Caki2 (cell line): ENCODE measurements at places on chromosomes 2 and 18. TPM values are rescaled to one million over a fixed set of nuclear protein-coding genes. Genes with fewer than 3 reads are reported as not detected.

The FLACC1 gene
- 1.2 TPM in 1 of 2 replicates, not detected in the other for total RNA-seq

The CCDC148 gene
- total RNA-seq, result 0.41 and 7.2 TPM in 2 replicates

The ACOXL gene
- 0.06 TPM in 1 of 2 replicates, not detected in the other for total RNA-seq

The TIMM21 gene
- total RNA-seq, result 15.5 and 31.9 TPM in 2 replicates

The SLC30A3 gene
- total RNA-seq, result not detected in 2 replicates

The DQX1 gene
- not detected in 2 replicates for total RNA-seq

The GULP1 gene
- total RNA-seq, result 144 and 172 TPM in 2 replicates

The TWIST2 gene
- not detected in 2 replicates for total RNA-seq

The DSG1 gene
- not detected in 2 replicates for total RNA-seq
